ENCODE measurements at places on chromosomes 7 and 10.

DNA sequence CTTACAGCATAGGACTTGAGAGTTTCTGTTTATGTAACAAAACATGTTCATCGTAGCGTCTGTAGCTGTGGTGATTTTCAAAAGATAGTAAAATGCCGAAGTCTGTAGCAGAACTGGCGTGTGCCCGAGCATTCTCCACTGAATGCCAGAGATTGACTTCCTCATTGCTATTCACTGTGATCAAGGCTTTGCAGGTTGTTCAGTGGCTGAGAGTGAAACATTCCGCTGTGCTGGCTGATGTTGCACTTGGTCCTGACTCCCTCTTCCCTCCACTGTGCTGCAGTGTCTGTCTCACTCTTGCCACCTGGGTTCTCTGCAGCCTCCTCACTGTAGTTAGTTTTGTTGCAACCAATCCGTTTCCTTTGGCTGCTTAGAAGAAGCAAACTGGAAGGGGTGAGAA is 37.6 kb downstream of the FHIP2A start:
- no peak for DNase-seq

- no peak for DNase-seq
Observed at GRCh38 chr7:122638459-122638858, 60.5 kb downstream of the RNF133 start.

DNA sequence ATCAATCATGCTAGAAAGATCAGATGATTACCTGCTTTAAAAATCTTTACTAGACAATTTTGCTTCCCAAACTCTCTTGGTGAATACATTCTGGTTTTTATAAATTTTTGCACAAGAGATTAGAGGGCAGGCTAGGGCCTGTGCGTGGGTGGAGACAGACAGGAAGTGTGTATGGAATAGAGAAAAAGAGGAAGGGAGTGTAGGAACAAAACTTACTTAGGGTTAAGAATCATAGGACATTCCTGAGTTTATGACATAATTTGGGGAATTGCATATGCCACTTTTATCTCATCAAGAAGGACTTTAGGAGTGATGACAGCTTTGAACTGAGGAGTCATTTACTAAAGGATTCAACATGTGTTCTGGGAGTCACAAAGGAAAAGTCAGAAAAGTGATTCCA is 31.3 kb downstream of the LAMB1 start:
- DNase-seq, result no peak

DNA sequence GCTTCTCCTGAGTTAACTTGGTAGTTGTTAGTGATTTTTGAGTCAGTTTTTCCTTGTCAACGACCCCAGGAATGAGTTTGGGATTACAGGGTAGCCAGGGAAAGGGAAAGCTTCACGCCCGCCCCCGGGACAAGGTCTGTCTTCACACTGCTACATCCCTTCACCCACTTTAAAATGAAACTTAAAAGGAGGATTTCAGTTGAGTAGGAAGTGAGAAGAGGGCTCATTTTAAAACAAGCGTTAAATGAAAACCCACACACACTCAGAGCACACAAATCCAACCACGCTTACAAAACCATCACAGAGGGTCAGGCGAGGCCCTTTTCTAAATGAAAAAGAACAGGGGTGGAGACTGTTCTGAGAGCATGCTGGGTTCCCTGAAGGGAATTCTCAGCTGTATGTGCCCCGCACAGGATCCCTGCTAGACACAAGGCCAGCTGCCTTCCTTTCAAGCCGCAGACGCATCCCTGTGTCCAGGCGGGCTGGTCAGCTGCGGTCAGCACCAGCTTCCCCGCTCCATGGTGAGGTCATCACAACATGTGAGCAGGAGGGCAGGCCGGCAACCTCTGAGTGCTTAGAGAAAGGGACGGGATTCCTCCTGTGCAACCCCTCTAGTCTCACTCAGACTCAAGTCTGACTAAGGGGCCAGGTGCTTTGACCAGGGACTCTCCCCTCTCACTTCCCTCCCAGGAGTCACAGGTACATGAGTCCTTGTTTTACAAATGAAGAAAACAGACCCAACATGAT is 111.8 kb downstream of the EGFR start:
- DNase-seq, result peak; percentile 30

GRCh38 chr7:4247106-4247876 is 434.8 kb upstream of the FOXK1 start:
- no peak for DNase-seq

DNA sequence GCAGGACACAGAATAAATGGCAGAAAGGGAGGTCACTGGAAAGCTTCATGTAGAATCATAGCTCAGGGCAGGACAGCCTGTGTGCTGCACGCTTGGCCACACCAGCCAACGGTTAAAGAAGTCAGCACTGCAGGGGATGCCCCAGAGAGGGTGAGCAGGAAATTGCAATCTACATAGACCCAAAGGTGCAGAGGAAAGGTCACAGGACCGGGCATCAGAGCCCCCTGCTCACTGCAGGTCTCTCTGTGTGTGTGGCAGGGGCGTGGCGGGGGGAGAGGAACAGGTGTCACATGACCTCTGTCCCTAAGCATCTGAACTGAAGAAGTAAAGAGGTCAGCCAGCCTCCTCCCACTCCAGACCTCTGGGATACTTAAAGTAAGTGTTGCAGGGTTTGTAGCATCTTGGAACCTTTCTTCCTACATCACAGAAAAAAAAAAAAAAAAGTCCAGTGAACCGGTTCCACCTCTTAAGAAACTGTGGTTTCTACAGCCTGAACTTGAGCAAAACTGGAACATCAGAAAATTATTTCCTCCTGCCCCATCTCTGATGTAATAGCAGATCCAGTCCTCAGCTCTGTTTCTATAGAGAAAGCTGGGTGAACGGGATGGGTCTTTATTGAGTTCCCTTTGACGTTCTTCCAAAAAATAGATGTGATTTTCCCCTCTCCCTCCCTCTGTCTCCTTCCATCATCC is 64.3 kb downstream of the RGS10 start:
- peak; percentile 72 for DNase-seq

GRCh38 chr10:103501186-103501585 is 7.7 kb downstream of the NEURL1 start:
- DNase-seq, result no peak

- peak; percentile 60 for DNase-seq
Observed at GRCh38 chr7:144818511-144818910, 17.3 kb downstream of the TPK1 start.

DNA sequence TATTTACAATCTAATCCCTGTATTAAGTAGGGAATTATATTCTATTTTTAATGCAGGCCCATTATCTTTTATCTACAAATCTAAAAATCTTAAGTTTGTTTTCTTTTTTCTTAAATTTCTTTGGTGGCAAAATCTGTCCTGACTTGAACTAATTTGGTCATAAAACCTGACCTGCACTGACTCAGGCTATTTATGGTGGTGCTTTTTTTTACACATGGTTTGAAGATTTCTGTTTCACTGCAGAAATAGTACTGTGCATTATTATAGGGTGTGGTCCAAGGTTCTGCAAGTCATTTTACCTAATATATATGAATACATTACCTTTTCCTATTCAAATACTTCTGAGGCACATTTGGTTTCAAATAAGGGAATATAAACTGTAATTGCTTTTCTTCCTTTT is 137.0 kb downstream of the CD36 start:
- DNase-seq, result no peak

DNA sequence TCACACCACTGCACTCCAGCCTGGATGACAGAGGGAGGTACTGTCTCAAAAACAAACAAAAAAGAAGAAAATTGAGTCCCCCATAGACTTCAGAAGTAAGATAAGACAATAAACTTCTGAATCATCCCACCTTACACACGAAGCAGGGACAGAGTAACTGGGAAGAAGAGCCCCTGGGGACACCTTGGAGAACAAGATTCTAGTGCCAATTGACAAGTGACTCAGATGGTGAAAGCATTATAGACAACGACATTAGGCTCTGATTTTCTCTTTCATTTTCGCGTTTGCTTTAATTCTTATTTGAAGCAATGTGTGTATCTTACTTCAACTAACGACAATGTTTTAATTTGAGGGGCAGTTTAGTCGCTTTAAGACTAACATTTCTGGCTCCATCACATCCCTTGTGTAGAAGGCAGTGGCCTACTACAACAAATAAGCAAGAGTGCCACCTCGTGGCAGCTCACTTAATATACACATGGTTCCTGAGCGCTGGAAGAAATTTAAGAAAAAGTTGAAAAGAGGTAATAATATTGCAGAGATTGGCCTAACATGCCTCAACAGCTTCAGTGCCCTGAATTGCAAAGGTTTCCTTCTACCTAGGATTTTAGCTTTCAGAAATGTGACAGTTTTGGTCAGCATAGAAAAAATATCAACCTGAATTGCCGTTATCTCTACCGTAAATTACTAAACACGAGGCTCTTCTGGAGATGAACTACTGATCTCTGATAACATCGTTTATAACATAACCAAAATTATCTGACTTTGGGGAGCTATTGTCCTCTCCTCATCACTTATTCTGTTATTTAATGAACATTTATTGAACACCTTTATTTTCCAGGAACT is 36.7 kb downstream of the ASNS start:
- DNase-seq, result peak; percentile 80

GRCh38 chr7:44403775-44404174 is 78.4 kb upstream of the CAMK2B start:
- DNase-seq, result no peak

DNA sequence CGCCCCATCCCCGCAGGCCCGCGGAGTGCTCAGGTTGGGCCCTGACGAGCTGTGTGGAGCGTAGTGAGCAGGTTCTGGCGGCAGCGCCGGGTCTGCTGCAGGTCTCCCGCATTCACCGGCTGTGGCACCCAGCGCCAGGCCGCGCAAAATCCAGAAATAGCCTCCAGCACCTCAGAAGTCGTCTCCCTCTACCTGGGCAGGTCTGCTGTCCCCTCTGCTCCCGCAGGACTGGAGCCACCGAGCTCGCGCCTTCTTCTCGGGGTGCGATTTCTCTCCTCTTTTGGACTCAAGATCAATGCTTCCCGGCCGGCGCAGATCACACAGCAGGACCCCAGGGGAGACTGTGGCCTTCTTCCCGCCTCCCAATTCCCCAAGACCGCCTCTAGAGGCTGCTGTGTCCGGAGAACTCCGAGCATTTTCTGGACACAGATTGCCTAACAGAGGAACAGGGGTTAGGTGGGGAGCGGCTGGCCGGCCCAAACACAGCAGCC is 8.4 kb downstream of the TLX1 start:
- peak; percentile 27 for DNase-seq

DNA sequence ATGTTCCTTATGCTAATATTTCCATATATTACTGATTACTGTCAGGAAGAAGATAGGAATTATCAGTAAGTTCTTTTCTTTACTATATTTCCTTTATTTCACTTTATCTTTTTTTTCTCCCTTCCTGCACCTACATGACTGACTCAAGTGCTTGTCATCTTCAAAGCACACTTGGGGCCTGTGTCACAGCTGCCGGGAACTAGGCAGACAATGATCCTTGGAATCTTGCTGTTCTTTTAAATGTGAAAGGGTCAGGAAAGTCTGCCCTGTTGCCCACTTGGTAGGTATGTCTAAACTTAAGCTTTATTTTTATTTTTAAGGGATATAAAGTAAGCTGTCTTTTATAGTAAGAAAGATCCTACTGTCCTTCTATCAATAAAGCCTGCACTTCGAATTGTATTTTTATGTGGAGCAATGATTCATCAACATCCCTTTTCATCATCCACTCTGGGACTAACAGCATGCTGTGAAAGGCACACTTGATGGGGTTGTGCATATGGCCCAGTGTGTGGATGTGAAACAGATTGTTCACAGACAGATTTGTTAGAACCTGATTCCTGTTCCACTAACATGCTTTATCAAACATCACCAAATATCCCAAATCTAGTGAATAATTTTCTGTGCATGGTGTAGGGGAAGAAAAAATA is 556.9 kb downstream of the DNAJB9 start:
- DNase-seq, result no peak

DNA sequence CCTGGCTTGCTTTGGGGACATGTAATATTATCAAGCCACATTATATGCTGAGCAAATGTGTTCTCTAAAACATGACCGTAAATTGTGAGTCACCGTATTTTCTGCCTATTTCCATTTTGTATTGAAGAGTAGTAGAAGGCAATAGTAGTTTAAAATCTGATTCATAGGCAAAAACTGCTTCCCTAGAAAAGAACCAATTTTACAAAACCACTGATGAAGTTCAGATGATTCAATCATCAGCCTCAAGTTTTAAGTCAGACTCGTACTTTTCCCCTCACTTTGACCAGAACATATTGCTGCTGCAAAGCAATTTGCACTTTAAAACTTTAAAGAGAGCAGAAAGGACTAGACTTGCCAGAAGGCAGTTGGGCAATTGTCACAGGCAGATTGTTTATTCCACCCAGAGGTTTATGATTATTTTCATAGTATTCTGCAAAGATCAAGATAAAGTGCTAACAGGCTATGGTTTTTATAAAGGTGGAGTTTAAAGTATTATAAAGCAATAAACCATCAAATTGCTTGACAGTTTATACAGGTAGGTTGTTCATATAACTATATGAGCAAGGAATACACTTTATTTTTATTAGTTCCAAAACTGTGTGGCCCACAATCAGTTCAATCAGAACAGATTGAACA is 168.2 kb downstream of the ETV1 start:
- no peak for DNase-seq

GRCh38 chr7:114343949-114344708 is 70.5 kb upstream of the FOXP2 start:
- no peak for DNase-seq

GRCh38 chr7:146094356-146094755 is 22.2 kb upstream of the CNTNAP2 start:
- DNase-seq, result no peak

- DNase-seq, result peak; percentile 75
Observed at GRCh38 chr10:22505911-22506685, 160.8 kb downstream of the SPAG6 start.

GRCh38 chr7:101164071-101164840 is 1.1 kb downstream of the VGF start:
- DNase-seq, result peak; percentile 42

- DNase-seq, result no peak
Observed at GRCh38 chr10:28853195-28853594, 175.9 kb downstream of the BAMBI start.

GRCh38 chr7:140672382-140673062 is at the start of gene ADCK2:
Gene ADCK2 (plus strand): TSS chr7:140672945. CDS start chr7:140673331, 386 bp downstream.
- peak; percentile 81 for DNase-seq

GRCh38 chr7:107982918-107983389 is 20.0 kb downstream of the LAMB1 start:
- no peak for DNase-seq

- no peak for DNase-seq
Observed at GRCh38 chr7:117090791-117091190, 137.5 kb downstream of the ST7 start.

GRCh38 chr7:38539477-38540081 is 91.6 kb downstream of the AMPH start:
- DNase-seq, result peak; percentile 7

- DNase-seq, result no peak
Observed at GRCh38 chr7:94577357-94577756, 67.7 kb downstream of the CASD1 start.

GRCh38 chr7:125695626-125696025 is 766.0 kb upstream of the POT1 start:
- DNase-seq, result no peak

DNA sequence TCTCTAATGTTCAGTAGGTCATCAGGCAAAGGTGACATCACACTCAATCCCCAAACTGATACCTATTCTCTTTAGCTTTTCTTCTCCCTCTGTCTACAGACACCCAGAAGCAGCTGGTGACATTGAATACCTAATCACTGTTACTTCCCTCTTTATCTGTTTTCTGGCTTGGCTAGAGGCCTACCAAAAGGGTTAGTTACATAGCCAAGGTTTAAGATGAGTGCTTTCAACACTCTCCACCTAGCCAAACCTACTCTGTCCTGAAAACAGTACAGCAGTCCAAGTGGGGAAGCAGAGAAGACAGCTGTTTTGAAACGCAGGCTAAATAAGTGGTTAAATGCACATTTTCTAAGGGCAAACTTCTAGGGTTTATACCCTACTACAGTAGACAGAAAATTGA is 39.4 kb downstream of the CCNJ start:
- DNase-seq, result no peak

- no peak for DNase-seq
Observed at GRCh38 chr7:69187824-69188333, 410.4 kb upstream of the AUTS2 start.

All from activated CD4-positive, alpha-beta T cell treated with anti-CD3 and anti-CD28 coated beads for 36 hours (primary cell).